ENCODE measurements at places on chromosomes 12 and 14.
A peak's percentile ranks its signal among the peaks of the same experiment; 100 is the strongest.

GRCh38 chr12:112185093-112185923 lies 59.9 kb downstream of the TRAFD1 start:
- DNase-seq, result no peak

DNA sequence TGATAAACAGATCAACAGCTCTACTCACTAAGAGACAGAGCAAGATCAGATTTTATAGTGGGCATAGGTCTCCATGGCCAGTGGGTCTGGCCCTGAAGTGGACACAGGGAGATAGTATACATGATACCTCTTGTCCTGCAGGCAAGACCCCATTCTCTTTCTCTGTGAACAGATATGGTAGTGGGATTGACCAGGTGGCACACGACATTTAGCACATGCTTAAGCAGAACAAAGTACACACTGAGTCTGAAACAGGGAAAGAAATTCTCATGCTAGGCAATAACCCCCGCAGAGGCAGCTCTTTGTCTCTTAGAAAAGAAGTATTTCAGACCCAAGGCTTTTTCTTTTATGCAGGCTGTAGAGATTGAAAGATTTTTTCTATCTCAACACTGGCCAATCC lies 1331.2 kb downstream of the FSCB start:
- no peak for DNase-seq

GRCh38 chr14:31042300-31042699 lies 16.1 kb upstream of the STRN3 start:
- DNase-seq, result no peak

DNA sequence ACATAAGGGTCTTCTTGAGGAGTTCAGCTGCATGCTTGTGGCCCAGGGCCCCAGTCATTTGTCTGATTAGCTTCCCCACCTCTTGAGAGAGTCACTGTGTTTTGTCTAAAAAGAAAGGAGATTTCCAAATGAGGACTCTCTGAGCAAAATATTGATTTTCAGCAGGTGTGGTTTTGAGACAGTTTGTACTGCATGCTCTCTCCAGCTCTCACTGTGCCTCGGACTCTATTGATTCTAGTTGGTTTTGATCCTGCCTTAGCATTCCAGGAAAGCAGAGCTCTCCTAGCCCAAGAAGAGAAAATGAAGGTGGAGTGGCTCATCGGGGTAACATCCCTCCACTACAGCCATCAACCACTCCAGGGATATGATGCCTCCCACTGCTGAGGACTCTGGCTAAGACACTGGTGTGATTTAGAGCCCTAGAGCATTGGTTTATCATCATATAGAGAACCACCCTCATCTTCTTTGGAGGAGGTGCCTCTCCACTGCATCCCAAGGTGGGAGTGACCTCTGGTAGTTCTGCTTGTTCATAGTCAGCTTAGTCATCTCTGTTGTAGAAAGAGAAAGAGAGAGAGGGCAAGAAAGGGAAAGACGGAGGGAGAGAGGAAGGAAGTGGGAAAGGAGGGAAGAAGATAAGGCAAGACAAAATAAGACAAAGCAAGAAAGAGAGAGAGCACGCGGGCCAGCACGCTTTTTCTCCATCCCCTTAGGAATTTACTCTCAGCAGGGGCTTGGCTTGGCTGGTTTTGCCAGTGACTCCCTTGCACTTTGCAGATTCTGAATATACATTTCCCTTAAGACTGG lies 365.6 kb downstream of the DPF3 start:
- DNase-seq, result no peak

GRCh38 chr14:20413744-20414082 lies 412 bp upstream of the TEP1 start:
- no peak for DNase-seq

GRCh38 chr14:21923820-21924219 lies 250.2 kb upstream of the OR4E1 start:
- DNase-seq, result no peak

GRCh38 chr12:11731455-11731854 lies 82.0 kb downstream of the ETV6 start:
- DNase-seq, result peak; percentile 62

DNA sequence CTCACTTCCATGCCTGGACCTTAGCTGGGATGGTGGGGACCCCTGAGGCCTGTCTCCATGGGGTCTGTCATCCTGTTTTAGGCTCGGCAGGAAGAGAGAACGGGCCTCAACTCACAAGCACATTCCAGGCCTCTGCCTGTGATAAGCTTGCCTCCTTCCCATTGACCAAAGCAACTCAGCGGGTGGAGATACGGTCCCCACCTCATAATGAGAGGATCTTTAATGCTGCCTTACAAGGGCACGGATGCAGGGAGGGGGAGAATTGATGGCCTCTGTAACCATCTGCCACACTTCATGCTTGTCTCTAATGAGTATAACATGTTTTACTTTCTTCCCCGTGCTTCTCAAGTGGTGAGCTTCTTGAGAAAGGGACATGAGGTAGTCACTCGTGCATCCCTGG lies 50.0 kb downstream of the GLT1D1 start:
- no peak for DNase-seq

- no peak for DNase-seq
These were observed 41.8 kb upstream of the CORO1C start for GRCh38 chr12:108772891-108773797.

DNA sequence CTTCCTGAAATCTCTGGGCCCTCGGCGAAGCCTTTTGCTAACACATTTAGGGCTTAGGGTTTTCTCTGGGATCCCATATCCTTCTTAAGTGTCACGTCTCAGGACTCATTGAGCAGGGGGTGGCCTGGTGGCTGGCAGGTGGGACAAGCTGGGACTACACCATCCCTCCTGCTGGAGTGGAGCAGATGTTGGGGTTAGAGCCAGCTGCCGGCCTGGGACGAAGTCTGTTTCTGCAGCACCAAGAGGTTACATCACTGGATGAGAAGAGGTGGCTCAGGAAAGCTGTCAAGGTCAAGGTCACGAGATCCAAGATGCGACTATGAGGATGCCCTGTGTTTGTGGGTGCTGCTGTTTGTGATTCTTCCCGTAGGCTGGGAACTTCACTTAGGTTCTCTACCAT lies 16.3 kb downstream of the SMCO2 start:
- no peak for DNase-seq

- DNase-seq, result no peak
These were observed 24.6 kb downstream of the RPS6KA5 start for GRCh38 chr14:91035855-91036254.

DNA sequence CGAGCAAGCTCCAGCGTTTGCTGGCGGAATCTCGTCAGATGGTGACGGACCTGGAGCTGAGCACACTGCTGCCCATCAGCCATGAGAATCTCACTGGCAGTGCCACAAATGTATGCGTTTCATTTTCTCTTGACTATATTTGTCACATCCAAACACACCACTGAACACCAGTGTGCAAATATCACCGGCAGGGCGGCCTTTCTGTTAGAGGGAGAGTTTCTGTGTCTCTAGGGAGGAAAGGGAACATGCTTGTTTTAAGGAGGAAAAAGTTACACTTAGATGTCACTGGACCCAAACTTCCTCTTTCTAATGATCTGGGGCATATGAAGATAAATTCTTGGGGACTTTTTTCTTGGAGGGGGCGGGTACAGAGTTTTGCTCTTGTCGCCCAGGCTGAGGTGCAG lies 21.9 kb upstream of the HIP1R start:
- no peak for DNase-seq

DNA sequence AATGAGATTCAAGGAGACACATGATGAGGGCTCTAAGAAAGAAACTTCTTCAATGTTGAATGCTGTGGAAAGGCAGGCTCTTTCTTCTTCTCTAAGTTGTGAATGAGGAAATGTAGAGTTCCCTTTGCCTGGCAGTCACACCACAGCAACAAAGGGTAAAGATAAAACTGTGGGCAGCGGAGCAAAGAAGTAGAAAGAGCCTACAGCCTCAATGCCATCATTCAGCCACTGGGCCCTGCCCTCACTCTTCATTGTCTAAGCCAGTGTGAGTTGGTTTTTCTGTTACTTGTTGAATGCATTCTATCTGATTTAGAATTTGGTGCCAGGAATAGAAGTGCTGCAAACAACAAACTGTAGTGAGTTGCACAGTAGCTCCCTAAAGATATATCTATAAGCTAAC lies 12.2 kb downstream of the SDR9C7 start:
- DNase-seq, result no peak

- no peak for DNase-seq
These were observed 8.3 kb downstream of the ALG10B start for GRCh38 chr12:38324912-38325311.

GRCh38 chr12:66288121-66288520 lies 14.2 kb upstream of the HELB start:
- no peak for DNase-seq

DNA sequence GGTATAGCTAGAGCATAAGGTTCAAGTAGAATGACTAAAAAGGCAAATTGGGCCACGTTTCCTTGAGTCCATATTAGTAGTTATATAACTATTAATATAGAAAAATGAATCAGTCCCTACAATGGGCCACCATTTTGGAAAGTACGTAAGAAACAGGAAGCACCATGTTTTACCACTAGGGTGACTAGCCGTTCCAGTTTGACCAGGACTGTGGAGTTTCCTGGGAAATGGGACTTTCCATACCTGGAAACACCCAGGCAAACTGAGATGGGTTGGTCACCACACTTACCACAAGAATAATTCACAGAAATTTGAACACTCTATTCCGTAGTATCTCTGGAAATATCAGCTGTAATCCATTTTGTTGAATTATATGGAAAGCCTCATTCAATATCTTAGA lies 2.1 kb upstream of the MAGOHB start:
- DNase-seq, result no peak

DNA sequence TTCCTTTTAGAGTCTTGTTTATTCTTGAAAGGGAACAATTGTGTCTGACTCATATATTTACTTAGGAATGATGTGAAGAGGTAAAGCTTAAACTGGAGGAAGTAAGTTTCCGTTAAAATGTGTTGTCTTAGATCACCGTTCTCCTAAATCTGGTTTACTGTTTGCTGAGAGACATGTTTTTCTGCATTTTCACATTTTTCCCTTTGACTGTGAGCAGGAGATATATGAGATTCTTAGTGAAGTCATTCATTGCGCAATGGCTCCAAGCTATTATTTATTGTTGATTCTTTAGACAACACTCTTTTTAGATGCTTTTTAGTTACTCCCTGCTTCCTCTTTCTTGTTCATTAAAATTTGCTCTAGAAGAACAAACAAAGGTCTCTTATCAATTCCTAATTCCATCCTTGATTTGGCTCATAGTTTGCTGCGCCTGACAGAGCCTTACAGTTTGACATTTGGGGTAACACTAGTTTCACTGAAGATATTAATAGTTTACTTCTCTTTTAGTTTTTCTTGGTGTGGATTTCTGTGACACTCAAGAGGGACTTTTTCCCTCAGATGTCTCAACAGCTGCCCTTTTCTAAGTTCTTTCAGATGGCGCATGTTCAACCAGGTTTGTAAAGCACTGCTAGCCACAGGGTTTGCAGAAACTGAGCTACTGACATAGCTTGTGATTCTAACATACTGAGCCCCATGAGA lies 11.4 kb downstream of the CLECL1 start:
- DNase-seq, result peak; percentile 10

GRCh38 chr12:21656905-21657325 lies 727 bp downstream of the LDHB start:
- peak; percentile 38 for DNase-seq

- no peak for DNase-seq
These were observed 12.9 kb downstream of the PRKCH start for GRCh38 chr14:61334197-61334701.

DNA sequence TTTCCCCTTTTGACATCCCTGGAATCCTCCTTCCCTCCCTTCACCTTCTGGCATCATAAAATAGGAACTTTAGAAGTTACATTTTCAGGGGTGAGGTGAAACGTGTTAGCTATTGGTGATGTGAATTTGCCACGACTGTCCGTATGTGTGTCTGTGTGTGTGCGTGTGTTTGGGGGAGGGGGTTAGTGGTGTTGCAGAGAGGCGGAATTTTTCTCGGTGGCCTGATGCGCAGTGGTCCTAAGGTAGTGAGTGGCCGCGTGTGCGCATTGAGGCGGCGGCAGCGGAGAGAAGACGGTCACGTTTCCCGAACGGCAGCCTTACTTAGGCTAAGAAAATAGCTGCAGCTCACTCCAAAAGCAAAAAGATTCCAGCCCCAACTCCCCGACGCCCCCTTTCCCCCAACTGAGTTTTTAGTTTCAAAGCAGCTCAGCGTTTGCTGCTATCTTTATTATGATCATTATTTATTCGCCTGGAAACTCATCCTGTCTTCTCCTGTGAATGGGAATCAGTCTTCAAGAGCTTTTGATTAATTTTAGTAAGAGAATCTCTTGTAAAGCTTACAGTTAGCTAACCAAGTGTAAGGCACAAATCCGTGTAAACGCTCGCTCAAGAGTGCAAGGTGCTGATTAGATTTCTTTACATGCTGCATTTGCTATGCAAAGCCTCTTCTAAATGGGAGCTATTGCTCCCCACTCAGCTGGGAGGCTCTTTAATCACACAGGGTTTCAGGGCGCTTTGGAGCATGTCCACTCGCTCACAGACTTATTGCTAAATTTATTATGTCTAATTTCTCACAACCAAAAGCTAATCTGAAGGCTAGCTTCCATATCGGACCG lies 4.7 kb downstream of the FLRT2 start:
- DNase-seq, result no peak

GRCh38 chr12:89280833-89281538 lies 71.3 kb downstream of the DUSP6 start:
- peak; percentile 12 for DNase-seq

DNA sequence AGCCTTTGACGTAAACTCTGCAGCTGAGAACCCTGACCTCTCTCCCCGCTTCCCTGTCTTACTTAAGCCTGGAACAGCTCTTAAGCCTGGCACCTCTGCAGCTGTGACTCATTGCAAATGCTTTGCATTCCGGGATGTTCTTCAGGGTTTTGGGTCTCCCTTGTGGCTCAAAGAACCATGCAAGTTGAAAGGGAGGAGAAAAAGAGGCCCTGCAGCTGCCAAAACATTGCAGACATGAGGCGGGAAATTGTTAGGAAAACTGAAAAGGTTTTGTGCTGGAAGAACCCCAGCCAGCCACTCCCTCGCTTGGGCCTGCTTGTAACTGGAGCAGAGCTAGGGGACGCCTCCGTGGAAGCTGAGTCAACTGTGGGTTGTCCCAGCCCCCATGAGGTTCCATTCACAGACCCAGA lies 60.2 kb upstream of the FERMT2 start:
- peak; percentile 99 for DNase-seq

DNA sequence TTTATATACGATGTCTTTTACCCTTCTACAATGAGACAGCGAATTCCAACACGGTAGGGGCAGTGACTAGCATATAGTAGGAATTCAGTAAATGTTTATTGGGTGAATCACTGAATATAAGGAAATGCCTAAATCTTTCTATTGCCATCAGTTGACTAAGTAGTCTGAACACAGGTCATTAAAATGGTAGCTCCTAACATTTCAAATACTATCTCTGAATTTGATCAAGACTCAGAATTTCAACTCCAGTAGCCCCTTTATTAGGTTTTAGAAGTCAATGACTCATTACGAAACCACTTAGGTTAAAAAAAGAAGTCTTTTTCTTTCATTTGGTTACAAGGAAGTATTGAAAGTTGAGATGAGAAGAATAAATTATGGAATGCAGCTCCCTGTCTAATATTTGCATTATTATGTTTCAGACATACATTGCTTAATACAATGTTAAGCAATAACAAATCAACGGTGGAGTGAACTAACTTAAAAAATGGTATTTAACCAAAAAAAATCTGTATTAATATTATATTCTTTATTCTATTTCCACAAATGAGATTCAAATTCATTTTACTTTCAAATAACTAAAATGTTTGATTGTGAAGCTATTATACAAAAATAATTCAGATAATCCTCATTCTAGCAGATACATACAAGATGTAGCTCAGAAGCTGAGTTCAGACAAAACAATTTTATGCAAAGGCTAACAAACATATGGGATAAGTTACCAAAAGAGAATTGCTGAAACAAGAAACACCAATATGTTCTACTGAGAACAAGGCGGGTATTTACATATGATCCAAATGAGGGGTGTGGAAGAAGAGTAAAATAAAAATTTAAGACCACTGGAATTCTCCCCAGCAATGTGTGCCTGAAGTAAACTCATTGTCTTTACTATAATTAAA lies 302.7 kb downstream of the CEP128 start:
- DNase-seq, result peak; percentile 72
